Breast epithelium (tissue), 4 donors: ENCODE measurements at places on chromosomes 16 and 17.

- DNase-seq, result no peak
Observed at GRCh38 chr16:58201163-58201562, 3.3 kb upstream of the CSNK2A2 start.

- no peak for DNase-seq
Observed at GRCh38 chr17:76686538-76687297, 24.0 kb downstream of the MXRA7 start.

DNA sequence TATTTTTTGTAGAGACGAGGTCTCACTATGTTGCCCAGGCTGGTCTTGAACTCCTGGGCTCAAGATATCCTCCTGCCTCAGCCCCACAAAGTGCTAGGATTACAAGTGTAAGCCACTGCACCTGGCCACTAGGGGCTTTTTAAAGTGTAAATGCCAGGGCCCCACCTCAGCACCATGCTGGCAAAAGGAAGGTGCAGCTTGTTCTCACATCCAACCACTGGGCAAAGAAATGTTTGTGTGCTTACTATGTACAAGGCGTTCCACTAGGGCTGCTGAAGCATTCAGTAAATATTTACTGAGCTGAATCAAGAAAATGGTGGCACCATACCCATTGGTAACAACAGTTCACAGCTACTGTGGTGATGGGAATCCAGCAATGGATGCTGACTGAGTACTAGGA lies 22.6 kb downstream of the COG1 start:
- DNase-seq, result no peak

DNA sequence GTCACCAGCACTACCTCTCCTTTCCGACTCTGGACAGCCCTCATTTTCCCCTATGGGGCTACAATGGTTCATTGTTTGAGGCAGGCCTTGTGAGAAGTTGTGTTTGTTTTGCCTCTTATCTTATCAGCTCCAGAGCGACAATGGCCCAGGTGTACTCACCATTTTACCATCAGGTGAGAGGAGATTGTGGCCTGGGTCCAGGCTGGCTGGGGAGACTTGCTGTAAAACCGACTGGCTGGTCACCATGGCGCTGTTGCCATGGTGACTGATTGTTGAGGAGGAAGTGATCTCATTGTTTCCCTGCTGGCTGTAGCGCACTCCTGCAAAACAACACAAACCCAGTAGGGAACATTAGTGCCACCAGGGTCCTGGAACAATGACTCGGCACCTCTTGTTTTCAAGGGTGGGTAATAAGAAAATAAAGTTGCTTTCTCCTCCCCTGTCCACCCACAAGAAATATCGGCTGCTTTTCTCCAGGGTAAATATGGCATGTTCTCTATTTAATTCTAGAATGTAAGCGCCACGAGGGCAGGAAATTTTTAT lies 34.4 kb downstream of the HNF1B start:
- no peak for DNase-seq

GRCh38 chr17:80992948-80993624 lies 1.4 kb downstream of the CHMP6 start:
- DNase-seq, result no peak

DNA sequence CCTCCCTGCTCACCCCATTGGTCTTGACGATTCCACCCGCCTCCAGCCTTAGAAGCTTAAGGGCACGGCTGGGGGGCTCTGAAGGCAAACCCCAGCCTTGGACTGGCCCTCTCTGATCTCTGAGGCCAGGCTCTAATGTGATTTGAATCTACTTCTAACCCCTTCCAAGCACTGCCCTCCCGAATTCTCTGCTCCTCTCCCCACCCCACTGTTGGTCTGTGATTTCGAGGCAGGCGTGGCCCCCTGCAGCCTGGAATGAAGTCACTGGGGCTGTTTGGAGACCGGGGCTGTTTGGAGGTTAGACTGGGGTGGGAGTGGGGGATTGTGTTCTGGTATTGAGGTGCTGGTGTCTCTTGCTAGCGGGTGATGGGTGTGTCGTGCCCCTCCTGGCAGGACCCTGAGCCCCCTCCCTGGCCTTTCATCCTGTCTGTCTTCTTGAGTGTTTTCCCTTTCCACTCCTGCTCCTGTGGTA lies 2.2 kb downstream of the GRB7 start:
- DNase-seq, result peak; percentile 50

- DNase-seq, result no peak
Observed at GRCh38 chr17:52938623-52939230, 780.2 kb upstream of the CA10 start.

GRCh38 chr16:81405702-81406113 lies 38.9 kb upstream of the CMIP start:
- DNase-seq, result no peak

DNA sequence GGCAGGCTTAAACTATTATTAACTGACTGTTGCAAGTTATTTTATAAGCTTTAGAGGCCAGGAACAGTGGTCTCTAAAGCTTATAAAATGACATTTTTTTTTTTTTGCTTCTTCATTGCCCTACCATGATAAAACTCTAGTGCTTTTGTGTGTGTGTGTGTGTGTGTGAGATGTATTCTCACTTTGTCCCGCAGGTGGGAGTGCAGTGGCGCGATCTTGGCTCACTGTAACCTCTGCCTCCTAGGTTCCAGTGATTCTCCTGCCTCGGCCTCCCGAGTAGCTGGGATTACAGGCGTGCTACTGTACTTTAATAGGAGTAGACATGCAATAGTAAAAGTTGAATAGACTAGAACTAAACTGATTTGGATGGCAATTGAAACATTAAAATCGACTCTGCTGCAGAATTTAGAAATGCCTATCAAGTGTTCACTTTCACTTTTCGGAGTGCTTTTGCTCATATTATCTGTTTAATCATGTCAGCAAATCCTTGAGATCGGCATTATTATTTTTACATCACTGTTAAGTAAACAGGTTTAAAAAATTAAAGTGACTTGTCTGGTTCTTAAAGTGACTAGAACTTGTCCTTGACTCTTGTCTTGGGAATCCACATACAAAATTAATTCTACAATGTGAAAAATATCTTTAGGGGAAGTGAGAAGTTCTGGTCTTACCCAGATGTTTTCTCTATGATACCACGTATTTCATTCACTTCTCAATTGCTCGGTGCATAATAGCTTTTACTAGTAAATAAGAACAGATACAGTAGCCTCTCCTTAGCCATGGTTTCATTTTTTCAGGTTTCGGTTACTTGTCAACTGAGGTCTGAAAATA lies 8.4 kb upstream of the PCTP start:
- no peak for DNase-seq

DNA sequence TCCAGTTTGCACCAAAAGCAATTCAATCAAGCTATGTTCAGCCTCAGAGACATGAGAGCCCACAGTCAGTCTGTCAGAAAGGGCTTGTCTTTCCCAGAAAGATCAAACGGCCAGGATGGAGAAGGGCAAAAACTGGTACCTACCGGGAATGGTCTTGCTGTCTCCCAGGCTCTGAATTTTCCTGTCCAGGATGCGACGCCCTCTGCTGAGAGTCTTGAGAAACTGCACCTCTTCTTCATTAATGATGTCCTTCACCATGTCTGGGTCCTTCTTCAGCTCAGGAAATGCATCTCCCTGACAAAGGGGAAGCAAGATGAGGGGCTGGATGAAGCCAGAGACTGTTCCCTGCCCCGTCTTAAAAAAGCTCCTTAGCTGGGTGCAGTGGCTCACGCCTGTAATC lies 15.8 kb upstream of the EXOSC6 start:
- no peak for DNase-seq

DNA sequence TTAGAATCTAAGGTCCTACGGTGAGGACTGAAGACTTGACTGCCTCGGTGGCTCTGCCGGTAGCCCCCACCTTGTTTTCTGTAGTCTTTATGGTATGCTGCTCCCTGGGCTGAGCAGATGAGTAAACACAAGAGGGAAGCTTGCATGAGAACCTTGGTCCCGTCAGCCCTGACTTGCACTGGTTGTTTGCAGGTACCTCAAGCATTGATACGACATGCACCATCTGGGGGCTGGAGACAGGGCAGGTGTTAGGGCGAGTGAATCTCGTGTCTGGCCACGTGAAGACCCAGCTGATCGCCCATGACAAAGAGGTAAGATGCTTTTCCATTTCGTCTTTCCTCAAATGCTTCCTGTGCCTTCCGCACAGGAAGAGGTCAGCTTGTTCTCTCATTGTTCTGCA lies 21.1 kb upstream of the TACO1 start:
- DNase-seq, result no peak

DNA sequence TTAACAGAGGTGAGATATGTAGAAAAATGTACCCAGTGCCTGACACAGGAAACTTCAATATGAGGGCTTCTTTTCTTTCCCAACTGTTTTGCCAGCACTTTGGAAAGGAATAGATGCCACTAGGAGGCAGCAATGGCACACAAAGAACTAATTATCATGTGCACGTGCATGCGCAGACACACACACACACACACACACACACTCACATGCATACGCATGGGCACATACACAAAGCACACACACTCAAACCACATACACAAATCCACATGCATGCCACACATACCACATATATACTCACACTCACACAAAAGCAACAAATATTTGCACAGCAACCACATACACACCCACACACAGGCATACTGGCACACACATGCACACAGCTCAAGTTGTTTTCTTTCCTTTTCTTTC lies 8.8 kb upstream of the CEP112 start:
- DNase-seq, result no peak

DNA sequence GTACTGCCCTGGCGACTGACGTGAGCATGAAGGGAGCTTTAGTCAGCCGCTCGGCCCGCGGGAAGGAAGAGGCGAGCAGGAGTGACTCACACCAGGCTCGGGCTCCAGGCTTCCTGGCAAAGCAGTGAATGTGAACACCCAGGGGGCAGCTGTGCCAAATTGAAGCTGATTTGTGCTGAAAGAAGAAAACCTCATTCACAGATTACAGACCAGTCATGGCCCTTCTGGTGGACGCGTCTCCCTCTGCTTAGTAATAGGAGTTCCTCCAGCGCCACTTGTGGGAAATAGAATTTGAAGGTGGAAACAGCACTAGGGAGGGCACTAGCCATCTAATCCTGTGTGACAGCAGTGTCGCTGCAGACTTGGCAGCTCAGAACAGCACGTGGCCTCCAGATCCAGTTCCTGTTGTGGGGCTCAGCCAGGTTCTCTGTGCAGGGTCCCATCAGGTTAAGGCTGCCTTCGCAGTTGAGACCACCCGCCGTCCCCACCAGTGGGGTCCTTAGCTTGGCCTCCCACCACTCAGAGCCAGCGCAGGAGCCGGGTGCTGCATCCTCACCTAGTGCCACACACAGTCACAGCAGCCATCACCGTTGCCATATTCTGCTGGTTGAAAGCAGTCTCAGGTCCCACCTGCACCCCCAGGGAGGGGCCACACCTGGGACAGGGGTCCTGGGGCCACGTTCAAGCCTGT lies 164.5 kb upstream of the CHMP6 start:
- DNase-seq, result peak; percentile 54

DNA sequence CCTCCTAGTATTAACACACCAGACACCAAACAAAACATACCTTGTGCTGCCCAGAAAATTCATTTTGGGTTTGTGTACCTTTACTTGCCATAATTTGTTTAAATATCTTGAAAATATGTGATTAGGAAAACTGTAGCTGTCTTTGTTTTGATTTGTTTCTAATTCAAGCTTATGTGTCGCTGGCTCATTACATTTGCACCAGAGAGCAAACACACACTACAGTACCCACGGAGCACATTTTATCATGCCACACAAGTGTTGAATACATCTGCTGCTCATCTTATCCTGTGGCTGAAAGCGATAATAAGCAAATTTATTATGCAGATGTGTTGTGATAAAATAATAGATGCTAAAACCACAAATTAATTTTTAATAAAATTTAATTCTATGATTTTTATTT lies 63.1 kb downstream of the SPAG9 start:
- no peak for DNase-seq

DNA sequence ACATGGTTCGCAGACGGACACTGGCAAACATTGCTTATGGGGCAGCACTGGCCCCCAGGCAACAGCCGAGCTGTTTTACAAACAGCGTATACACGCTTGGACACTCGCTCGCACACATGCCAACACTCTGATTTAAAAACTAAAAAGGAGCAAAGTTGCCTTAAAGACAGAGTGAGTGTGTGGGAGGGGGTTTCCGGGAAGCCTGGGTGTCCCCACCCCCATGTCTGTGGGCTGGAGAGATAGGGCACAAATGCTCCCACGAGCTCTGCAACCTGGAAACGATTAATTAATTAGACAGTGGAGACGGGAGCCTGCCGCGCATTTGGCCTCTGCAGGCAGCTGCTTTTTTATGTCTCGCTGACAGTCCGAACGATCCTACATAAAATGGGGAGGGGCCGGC lies 107.9 kb upstream of the ZNF469 start:
- no peak for DNase-seq

DNA sequence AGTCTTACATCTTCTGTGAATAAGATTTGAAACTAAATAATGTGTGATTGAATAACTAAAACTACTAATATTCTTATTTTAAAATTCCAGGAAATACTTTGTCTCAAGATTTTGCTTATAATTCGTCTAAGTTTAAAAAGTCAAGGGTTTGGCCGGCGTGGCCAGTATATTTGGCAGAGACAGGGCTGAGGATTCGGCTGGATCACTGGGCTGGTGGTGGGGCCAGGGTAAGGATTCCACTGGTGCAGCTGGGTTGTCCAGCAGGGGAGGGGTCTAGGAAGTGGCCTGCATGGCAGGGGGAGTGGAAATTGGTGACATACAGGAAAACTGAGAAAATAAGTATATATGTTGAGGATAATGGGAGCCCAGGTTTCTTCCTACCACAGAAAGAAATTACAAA lies 75.7 kb downstream of the MYO1D start:
- no peak for DNase-seq

- DNase-seq, result no peak
Observed at GRCh38 chr16:67463059-67463458, 17.9 kb downstream of the ATP6V0D1 start.

DNA sequence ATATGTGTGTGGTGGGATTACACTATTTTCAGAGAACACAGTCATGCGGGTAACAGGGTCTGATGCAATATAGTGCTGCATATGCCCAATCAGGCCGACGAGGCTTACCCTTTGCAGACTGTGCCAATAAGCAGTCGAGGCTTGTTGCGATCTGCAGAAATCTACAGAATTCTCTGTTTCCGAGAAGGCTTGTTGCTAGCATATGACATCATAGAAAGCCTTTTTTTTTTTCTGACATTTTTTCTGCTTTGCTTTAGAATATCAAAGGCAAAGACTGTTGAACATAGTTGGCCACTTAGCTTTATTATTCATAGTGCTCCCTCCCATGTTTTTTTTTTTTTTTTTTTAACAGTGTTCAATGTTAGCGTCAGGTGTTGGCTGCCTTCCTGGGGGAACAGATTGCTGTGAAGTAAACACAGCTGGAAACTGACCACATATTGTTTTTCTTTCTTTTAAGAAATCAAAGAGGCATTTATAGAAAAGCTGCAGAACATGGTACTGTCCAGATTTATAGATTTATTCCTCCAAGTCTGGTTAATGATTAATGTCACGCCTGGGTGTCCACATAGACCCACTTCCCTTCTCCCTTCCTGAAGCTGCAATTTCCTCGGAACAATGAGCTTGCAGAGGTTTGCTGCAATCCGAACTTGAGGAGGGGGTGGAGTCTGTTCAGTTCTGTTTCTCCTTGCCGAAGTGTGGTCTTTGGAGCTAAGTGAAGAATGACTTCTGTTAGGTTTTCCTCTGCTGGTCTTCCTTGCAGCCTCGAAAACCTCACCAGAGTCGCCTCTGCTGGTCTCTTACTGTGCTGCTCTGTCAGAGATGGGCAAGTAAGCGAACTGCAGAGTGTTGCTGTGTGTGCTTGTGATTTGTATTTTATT lies 87.3 kb downstream of the MAP2K6 start:
- DNase-seq, result peak; percentile 49

- DNase-seq, result no peak
Observed at GRCh38 chr16:67531247-67531646, 2.6 kb downstream of the RIPOR1 start.

GRCh38 chr17:2688351-2689342 lies 22.9 kb downstream of the CLUH start:
- DNase-seq, result no peak

- DNase-seq, result no peak
Observed at GRCh38 chr17:59853168-59853918, 39.4 kb downstream of the TUBD1 start.
